ENCODE measurements at places on chromosomes 12 and 14.

- DNase-seq: no peak
Measured at GRCh38 chr12:32126720-32127119, 20.1 kb downstream of the BICD1 start.

DNA sequence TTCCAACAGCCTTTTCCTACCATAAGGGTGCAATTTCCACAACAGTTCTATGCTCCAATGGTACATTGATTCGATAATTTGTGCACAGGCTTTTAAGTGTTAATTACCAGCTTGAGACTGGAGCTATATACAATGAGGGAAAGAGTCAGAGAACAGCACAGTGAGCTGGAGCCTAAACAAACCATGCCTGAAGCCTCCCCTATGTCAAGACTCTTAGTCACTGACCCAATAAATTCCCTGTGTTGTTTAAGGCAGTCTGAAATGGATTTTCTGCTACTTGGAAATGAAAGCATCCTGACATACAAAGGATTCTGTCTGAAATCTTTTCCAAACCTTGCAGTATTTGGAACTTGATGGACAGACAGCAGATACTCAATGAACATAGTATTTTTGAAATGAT is 149.0 kb downstream of the EFCAB11 start:
- DNase-seq: no peak

- no peak for DNase-seq
Measured at GRCh38 chr14:24435998-24436354, 6.2 kb downstream of the KHNYN start.

- DNase-seq: no peak
Measured at GRCh38 chr12:45737638-45738037, 8.1 kb downstream of the ARID2 start.

DNA sequence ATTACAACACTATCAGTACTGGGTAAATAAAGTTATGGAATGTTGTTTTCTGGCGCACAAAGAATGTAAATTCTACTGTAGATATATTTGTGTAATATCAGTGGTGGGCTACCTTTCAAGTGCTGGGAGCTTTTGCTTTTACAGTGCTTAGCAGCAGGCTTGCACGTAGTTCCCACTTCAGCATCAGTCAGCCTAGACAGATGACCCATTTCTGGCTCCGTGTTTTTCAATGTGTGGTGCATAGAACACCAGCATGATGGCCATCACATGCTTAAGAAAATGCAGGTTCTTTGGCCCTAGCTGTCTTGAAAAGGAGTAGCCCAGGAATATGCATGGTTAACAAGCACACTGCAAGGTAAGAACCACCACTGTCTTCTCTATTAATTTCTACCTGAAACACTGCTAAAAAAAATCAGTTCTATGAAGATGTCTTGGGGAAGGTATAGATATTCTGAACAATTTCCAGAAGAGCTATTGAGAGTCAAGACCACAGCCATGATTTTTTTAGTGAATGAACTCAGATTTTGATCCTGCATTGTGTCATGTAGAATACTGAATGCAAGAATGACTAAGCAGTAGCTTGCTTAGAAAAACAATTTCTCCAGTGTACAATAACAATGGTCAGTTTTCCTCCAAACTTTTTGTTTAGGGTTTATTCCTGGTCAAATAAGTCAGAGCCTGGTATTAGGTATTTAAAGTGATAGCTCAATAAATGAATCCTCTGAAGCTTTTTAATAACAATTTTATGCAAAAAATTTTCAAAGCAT is 195.7 kb downstream of the AKAP6 start:
- no peak for DNase-seq

GRCh38 chr14:68947802-68948201 is 31.3 kb downstream of the ACTN1 start:
- DNase-seq: peak; percentile 95

- no peak for DNase-seq
Measured at GRCh38 chr12:123021688-123022604, 41.5 kb downstream of the ARL6IP4 start.

- no peak for DNase-seq
Measured at GRCh38 chr14:90941706-90942105, 118.7 kb downstream of the RPS6KA5 start.

DNA sequence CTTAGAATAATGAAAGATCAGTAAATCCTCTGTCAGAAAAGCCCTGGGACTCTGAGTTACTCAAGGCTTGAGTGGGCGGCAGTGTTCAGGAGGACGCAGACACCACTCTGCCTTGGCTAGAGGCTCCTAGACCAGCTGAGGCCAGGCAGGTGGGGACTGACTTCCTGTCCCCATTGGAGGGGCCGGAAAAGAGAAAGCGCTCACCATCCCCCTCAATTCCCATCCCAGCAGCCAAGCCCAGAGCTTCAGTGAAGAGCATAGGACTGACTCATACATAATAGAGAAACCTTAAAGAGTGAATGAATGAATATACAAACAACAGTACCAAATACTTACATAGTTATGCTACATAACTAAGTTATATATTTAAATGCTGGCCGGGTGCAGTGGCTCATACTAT is 62.0 kb downstream of the PLEKHG7 start:
- DNase-seq: no peak

- DNase-seq: no peak
Measured at GRCh38 chr14:30156571-30156970, 228.9 kb upstream of the PRKD1 start.

- DNase-seq: no peak
Measured at GRCh38 chr14:23099212-23099861, 4.0 kb downstream of the C14orf119 start.

DNA sequence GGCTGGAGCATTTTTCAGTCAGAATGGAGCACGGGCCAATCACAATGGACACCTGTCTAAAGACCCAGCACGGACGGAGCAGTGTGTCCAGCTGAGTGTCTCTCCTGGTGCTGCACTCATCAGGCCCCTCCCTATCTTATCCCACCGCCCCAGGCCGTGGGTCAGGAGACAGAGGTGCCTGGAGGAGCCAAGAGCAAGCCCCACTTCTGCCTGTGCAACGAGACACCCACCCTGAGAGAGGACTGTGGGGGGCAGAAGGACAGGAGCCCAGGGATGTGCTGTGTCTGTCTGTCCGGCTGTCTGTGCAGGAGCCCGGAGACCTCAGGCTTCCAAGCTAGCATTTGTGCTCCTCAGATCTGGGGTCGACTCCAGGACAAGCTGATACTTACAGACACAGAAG is 69.6 kb upstream of the SFSWAP start:
- DNase-seq: no peak

GRCh38 chr12:24360057-24360456 is 410.6 kb upstream of the SOX5 start:
- no peak for DNase-seq

GRCh38 chr14:24673534-24674203 is 39.7 kb upstream of the GZMB start:
- DNase-seq: no peak

GRCh38 chr14:50943261-50943942 is 881 bp downstream of the PYGL start:
- no peak for DNase-seq

DNA sequence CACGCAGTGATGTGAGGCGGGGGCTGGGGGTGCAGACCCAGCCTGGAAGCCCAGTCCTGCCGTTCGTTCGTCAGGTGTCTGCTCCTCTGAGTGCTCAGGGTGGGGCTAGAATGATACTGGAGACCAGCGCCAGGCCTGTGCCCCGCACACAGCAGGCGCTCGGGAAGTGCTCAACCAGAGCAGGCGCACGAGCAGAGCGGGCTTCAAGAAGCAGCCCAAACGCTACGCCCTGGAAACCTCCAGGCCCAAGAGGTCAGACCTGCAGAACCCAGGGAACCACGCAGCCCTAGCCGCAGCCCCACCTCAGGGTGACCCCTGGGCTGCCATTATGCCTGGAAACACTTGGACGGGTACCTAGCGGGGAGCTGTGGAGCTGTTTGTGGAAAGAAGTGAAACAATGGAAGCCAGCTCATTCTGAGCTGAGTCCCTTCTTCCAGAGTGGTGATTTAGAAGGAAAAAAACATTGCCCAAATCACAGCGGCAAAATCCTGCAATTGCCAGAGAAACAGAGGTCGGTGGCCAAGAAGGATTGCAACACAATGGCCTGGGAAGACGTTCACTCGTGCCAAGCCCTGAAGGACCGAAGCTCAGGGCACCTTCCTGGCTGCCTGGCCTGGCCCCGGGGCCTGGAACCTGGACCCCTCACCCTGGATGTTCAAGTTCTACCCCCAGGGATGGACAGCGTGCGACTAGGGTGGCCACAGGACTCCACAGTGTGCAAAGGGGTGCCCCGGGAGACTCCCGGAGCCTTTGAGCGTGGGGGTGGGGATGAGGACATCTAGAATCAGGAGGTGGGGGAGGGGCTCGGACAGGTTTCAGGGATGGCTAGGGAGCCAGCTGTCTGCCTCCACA is 40.4 kb upstream of the DIO3 start:
- DNase-seq: no peak

DNA sequence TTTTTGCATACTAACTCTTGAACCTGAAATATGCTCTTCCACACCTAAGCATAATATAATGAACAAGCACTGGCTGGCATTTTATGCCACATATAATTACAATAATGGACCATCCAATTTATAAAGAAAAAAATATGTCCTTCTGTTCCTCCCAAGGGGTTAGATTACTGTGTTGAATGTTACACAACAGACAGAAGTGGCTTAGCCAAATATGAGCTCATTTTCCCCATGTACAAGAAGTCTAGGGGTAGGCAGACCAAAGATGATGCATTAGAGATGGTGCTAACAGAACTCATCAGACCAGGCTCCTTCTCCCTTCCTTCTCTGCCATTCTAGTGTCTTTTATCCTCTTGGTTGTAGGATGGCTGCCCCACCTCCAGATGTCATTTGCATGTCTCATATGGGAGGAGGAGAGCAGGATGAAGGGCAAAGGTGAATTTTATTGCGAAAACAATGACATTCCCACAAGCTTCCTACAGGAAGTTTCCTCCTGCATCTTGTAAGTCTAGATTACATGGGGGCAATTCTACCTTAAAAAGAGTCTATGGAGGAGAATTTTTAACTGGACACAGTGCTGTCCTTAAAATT is 43.9 kb upstream of the SLC2A13 start:
- DNase-seq: no peak

DNA sequence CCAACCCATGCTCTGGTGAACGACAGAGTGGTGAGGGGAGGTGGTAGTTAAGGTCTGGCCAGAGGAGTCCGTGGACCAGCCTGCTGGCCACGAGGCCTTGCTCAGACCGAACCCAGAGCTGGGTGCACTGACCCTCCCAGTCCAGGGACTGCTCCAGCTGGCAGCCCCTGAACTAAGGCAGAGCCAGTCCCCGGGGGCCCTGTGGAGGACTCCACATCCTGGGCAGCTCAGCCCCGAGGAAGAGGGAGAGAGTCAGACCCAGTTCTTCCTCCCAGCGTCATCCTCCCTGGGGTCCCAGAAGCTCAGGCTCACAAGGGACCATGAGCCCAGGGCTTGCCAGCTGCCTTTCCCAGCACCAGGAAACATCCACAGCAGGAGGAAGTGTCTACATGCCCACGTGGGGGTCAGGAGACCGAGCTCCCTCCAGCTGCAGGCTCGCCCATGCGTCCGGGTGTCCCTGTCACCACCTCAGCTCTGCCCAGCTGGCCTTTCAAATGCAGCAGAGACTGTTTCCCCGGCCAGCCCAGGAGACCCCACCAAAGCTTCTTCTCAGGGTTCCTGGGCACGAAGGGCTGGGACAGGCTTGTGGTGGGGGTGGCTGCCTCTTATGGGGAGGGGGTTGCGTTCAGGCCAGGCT is 194.4 kb downstream of the KIF26A start:
- no peak for DNase-seq

Measured in NCI-H524 (cell line).